Thyroid gland (tissue), 4 donors: ENCODE measurements at places on chromosomes 16 and 17. TPM values are rescaled to one million over a fixed set of nuclear protein-coding genes. Genes with fewer than 3 reads are reported as not detected.

DNA sequence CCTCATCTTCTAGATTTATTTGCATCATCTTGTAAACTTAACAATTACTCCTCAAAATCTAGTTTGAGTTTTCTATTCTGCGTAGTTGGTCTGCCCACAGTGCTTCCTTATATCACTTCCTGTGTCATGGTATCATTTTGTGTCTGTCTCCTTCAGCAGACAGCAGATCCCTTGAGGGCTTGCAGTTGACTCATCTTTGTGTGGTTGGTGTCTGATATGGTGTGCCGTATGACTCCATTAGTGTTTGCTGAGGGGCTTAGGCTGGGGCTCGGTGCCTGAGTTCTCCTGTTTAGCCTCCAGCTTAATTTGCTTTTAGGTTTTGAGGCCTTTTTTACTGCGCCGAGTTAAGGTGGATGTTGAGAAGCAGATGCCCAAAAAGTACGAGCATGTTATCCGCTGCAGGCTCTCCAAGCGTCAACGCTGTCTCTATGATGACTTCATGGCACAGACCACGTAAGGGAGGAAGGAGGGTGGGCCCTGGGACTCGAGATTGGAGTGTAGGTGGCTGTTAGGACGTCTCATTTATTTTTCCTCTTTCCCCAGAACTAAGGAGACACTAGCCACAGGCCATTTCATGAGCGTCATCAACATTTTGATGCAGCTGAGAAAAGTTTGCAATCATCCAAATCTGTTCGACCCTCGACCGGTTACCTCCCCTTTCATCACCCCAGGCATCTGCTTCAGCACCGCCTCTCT, 16.9 kb downstream of the SRCAP start:
- H3K4me3 ChIP-seq, result no peak overlapping the region
- H3K36me3 ChIP-seq, result peaks cover 84% of the 10 kb centered on the region
- H3K27ac ChIP-seq, result no peak overlapping the region
- DNase-seq, result no peak

DNA sequence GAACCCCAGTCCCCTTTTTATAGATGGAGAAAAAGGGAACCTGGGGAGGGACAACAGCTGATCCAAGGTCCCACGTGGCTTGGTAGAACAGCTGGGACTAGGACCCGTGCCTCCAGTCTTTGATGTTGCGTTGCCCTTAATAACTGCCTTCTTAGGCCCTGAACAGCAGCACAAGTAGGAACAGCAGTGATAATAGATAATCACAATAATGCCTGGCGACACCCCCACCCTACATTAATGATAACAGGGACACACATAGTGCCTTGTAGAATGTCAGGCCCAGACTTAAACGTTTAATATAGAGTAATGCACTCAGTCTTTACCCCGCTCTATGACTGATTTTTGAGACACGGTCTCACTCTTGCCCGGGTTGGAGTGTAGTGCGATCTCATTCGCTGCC, 96.4 kb downstream of the ABCC6 start:
- H3K27ac ChIP-seq, result no peak overlapping the region
- no peaks in the 10 kb centered on the region for H3K27me3 ChIP-seq
- H3K4me3 ChIP-seq, result no peak overlapping the region
- no peaks in the 10 kb centered on the region for H3K4me1 ChIP-seq
- DNase-seq, result no peak

CCDC92B gene
- total RNA-seq, result not detected

P2RX1 gene
- total RNA-seq, result 0.11 TPM

- no peaks in the 10 kb centered on the region for H3K4me1 ChIP-seq
- no peaks in the 10 kb centered on the region for H3K36me3 ChIP-seq
- DNase-seq, result no peak
- no peak overlapping the region for H3K27ac ChIP-seq
- no peaks in the 10 kb centered on the region for H3K27me3 ChIP-seq
These were observed 853.9 kb upstream of the EEF2KMT start for GRCh38 chr16:5951486-5951885.

GRCh38 chr17:19021622-19022083, 17.1 kb upstream of the FAM83G start:
- H3K27me3 ChIP-seq, result no peaks in the 10 kb centered on the region
- H3K36me3 ChIP-seq, result no peaks in the 10 kb centered on the region
- no peak overlapping the region for H3K4me3 ChIP-seq
- no peak for DNase-seq

EPOP gene
- 0.27 TPM for total RNA-seq

DNA sequence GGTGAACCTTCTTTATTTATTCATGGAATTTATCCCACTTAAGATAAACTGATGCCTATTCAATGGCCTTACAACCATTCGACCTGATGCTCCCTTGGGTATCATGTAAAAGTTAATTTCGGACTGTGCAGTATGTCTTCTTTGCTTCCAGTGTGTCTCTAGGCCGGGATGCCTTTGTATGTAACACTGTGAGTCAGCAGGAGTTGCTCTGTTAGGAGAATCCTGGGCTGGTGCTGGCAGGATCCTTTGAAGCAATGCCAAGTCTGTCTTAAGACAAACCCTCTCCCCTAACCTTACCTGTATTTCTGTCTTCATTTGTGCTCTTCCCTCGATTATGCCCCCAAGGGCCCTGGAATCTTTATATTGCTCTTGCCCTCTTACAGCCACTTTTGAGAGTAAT, 37.9 kb upstream of the ABCA8 start:
- no peaks in the 10 kb centered on the region for H3K27me3 ChIP-seq
- H3K4me3 ChIP-seq, result no peak overlapping the region
- no peak overlapping the region for H3K27ac ChIP-seq
- H3K36me3 ChIP-seq, result no peaks in the 10 kb centered on the region

DNA sequence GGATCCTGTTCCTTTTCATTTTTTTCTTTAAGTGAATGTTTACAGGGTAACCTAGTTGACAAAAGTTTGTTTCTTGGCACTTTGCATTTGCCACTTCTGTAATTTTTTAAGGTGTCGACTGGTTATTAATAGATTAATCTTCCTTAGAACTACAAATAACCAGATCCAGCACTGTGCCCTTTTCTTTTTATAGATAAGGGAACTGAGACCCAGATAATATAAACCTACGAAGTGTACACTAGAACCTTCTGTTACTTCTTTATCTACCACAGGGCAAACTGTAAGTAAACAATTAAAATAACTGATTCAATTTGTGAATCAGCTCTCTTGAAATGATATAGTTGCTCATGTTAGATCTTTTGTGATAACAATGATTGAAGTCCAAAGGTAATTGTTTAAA, 55.4 kb downstream of the NLK start:
- H3K27ac ChIP-seq, result no peak overlapping the region
- DNase-seq, result no peak
- H3K4me1 ChIP-seq, result peaks cover under 1% of the 10 kb centered on the region

DNA sequence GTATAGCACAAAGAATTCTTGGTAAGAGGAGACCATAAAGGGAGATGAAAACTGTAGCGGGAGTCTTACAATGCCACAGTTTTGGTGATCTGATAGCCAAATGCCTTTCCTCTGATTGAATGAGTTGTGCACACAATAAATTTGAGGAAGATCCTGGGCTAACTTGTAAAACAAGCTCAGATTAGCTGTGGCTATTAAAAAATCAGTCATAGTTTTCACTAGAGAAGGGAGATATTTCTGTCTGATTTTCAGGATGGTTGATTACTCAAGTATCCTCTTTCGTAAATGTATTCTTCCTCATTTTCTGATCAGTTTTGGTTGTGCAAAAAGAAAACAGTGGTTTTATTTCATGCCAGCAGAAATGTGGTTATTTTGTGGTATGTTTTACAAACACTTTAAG, 9.1 kb upstream of the METTL9 start:
- DNase-seq, result no peak
- H3K4me3 ChIP-seq, result no peak overlapping the region
- H3K27me3 ChIP-seq, result no peaks in the 10 kb centered on the region
- H3K4me1 ChIP-seq, result peaks cover 24% of the 10 kb centered on the region
- H3K36me3 ChIP-seq, result no peaks in the 10 kb centered on the region

DNA sequence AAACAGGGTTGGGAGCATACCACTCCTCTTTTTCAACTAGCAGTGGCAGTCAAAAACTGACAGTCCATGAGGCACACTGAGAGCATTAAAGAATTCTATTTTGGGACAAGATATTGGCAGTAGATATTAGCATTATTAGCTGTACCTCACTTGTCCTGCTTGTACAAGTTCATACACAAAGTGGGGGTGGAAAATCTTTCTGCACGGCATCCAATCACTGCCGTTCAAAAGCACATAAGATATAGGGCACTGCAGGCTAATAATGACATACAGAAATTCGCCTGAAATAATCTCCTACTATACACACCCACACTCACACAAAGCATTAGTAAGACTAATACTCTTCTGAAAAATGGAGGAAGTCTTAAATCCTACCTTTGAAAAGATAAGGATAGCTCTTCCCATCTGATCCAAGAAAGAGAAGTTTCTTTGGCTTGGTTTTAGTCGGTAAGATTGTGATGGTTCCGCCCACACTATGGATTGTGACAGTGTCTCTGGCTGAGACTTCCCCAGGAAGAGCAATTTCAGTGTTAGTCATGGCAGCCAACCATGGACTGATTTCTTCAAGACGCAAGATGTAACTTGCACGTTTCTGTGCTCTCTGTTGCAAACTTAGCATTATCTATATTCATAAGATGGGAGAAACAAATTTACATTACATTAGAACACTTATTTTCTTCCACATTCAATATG, 40.6 kb upstream of the ARL6IP1 start:
- DNase-seq, result no peak
- no peaks in the 10 kb centered on the region for H3K4me1 ChIP-seq
- H3K27me3 ChIP-seq, result no peaks in the 10 kb centered on the region

GRCh38 chr17:48727415-48728175, 955 bp downstream of the HOXB13 start:
- H3K36me3 ChIP-seq, result no peaks in the 10 kb centered on the region
- H3K27me3 ChIP-seq, result peaks cover 76% of the 10 kb centered on the region
- H3K4me3 ChIP-seq, result no peak overlapping the region

GRCh38 chr17:75060434-75061054, 13.5 kb downstream of the KCTD2 start:
- DNase-seq, result peak; percentile 89
- no peak overlapping the region for H3K4me3 ChIP-seq
- H3K27ac ChIP-seq, result peak overlapping the region; percentile 81
- peaks cover 37% of the 10 kb centered on the region for H3K4me1 ChIP-seq
- peaks cover 31% of the 10 kb centered on the region for H3K36me3 ChIP-seq
- H3K27me3 ChIP-seq, result no peaks in the 10 kb centered on the region

- peaks cover 7% of the 10 kb centered on the region for H3K4me1 ChIP-seq
- H3K27me3 ChIP-seq, result no peaks in the 10 kb centered on the region
- no peak overlapping the region for H3K4me3 ChIP-seq
- no peak overlapping the region for H3K27ac ChIP-seq
These were observed 50.0 kb downstream of the USP10 start for GRCh38 chr16:84749815-84750214.

CSH1 gene
- not detected for total RNA-seq

DNA sequence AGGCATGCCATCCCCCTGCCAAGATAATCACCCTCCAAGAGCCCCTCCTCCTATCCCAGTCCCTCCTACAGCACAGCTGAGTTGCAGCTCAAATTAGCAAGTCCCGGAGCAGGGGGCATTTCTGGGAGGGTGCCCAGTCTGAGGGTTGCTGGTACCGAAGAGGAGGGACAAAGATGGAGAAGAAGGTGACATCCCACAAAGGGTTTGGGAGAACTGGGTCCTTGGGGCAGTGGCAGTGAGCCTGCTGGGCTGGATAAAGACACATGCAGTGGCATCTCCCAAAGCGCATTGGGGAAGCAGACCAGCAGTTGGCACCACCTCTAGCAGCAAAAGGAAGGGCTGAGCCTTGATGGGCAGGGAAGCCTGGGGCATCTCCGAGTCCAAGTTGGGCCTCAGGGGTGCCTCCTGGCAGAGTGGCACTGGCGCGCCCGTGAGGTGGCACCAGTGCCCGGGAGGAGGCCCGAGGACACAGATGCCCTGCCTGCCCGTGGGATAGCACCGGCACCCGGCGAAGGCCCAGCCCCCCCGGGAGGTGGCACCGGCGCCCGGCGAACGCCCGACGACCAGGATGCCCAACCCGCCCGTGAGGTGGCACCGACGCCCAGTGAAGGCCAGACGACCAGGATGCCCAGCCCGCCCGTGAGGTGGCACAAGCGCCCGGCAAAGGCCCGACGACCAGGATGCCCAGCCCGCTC, 622 bp downstream of the TOM1L2 start:
- peak overlapping the region; percentile 60 for H3K27ac ChIP-seq
- no peaks in the 10 kb centered on the region for H3K36me3 ChIP-seq

TRAF7 gene
- total RNA-seq, result 44.3 TPM

DNA sequence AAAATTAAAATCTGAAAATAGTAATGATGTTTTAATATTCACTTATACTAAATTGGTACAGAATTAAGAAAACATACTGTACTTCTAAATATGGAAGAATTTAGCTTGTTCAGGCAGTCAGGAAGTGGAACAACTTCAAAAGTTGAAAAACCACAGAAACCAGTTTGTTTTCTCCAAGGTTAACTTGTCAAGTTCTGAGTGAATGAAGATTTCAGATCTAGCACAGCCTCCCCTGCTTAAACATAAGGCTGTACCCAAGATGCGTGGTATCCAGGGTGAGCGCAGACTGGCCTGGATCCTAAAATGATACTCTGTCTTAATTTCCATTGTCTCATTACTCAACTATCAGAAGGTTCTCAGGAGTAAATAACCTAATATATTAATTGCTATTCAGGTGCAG, 730.7 kb upstream of the KIF2B start:
- no peaks in the 10 kb centered on the region for H3K4me1 ChIP-seq
- no peaks in the 10 kb centered on the region for H3K27me3 ChIP-seq
- no peak for DNase-seq
- no peaks in the 10 kb centered on the region for H3K36me3 ChIP-seq

GRCh38 chr17:71446645-71447437, 674.0 kb upstream of the SOX9 start:
- H3K27ac ChIP-seq, result no peak overlapping the region
- no peak for DNase-seq

DNA sequence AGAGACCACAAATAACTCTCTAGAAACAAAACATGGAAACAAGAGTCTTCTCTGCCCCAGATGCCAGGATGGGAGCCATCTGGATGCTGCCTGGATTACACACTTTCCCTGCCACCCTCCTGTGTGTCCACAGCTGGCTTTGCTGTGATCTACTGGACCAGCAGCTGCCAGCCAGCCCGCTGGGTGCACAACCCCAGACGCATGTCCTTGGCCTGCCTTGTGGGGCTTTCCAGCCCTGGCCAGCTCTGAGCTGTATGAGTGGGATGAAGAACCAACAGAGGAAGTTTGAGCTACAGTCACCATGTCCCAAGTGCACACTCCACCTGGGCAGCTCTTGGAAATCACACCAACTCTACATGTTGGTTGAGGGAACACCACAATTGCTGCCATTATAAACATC, 57.0 kb upstream of the TNRC6C start:
- DNase-seq, result no peak
- H3K4me1 ChIP-seq, result peaks cover 10% of the 10 kb centered on the region
- H3K4me3 ChIP-seq, result no peak overlapping the region
- no peak overlapping the region for H3K27ac ChIP-seq
- H3K36me3 ChIP-seq, result no peaks in the 10 kb centered on the region

DNA sequence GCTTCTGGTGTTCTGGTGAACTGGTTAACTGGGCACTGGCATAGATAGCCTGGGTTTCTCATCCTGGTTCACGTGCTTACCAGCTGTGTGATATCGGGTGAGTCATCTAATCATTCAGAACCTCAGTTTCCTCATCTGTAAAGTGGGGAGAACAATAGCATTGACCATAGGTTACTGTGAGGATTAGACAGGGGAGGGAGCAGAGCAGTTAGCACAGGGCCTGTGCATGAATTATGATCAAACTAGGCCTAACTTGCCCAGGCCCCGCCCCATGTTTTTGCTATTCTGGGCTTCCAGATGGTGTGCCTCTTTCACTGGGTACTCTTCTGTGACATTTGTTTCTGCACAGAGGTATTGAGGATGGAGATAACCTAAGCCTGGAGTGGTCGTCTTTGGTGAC, 4.6 kb upstream of the KLHL36 start:
- DNase-seq, result no peak
- H3K4me1 ChIP-seq, result peaks cover 17% of the 10 kb centered on the region
- no peak overlapping the region for H3K4me3 ChIP-seq
- no peak overlapping the region for H3K27ac ChIP-seq
